ENCODE measurements at places on chromosomes 12 and 14.
A peak's percentile ranks its signal among the peaks of the same experiment; 100 is the strongest.

DNA sequence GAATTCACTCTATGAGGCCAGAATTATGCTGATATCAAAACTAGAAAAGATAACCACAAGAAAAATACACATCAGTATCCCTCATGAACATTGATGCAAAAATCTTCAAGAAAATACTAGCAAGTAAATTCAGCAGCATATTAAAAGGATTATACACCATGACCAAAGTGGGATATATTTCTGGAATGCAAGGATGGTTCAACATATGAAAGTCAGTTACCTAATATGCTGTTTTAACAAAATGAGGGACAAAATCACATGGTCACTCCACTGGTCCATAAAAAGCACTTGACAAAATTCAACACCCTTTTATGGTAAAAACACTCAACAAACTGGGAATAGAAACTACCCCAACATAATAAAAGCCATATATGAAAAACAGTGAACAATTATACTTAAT lies 40.3 kb downstream of the TECPR2 start:
- no peak for DNase-seq

DNA sequence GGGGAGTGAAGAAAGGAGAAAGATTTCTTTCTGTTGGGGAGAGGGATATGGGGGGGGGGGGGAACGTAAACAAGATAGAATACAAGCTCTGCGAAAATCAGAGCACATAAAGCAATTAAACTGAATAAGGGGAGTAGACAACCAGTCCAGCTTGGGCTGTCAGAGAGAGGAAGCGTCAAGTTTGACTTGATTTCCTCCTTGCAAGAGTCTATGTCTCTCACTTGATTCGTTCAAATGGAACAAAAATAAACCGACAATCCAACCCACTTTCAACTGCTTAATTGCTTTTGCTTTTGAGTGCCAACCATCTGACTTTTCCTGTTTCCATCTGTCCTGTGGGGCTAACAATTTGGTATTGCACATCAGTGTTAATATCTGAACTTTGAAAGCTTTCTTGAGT lies 942 bp downstream of the SYT1 start:
- DNase-seq: no peak

DNA sequence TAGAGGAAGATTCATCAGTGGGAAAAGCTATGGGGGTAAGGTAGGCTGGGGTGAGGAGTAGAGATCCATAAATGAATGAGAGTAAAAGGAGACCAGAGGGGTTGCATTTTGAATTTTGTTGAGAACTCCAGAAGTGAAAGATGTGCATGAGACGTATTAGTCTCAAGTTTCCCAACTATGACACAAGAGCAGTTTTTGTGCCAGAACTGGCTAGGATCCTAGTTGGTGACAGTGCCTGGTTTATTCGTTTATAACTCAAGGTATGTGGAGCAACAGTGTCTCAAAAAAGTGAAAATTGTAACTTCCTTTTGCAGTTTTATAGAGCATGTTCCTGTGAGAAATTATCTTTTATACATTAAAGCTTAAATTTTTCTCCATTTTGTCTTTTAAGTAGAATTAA lies 377.0 kb downstream of the NPAS3 start:
- peak; percentile 3 for DNase-seq

DNA sequence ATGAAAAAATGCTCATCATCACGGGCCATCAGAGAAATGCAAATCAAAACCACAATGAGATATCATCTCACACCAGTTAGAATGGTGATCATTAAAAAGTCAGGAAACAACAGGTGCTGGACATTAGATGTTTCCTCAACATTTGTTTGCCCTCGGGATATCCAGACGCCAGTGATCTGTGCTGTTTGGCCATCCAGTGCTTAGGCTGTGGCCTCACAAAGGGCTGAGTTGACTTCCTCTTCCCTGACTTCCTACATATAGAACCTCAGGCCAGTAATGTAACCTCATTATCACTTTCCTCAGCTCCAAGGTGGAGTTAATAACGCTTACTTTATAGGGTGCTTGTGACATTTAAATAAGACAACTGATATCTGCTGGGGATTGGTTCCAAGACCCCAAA lies 51.8 kb downstream of the SLC15A5 start:
- DNase-seq: no peak

- no peak for DNase-seq
These were observed 54.9 kb downstream of the OTOGL start for GRCh38 chr12:80154261-80154660.

DNA sequence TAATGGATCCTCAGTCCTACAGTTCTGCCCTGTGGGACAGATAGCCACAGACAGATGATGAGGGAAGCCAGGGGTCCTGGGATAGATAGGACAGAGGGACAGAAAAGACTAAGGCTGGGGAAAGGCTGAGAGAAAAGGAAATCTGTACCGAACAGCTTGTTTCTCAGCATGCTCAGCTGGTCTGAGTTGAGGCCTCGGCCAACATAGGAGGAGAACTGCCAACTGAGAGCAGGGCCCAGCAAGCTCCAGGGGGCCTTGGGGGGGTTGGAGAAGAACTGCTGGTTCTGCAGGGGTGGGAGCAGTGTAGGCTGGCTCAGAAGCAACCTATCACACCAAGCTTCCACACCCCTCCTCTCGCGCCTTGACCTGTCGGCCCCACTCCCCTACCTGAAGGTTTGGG lies 10.1 kb downstream of the IL23A start:
- no peak for DNase-seq
